ENCODE measurements at places on chromosomes 7 and 10.

GRCh38 chr7:95867309-95867708, 95.0 kb downstream of the DYNC1I1 start:
- DNase-seq: peak; percentile 62

- no peak for DNase-seq
These were observed 36.6 kb downstream of the LOXL4 start for GRCh38 chr10:98231417-98231816.

DNA sequence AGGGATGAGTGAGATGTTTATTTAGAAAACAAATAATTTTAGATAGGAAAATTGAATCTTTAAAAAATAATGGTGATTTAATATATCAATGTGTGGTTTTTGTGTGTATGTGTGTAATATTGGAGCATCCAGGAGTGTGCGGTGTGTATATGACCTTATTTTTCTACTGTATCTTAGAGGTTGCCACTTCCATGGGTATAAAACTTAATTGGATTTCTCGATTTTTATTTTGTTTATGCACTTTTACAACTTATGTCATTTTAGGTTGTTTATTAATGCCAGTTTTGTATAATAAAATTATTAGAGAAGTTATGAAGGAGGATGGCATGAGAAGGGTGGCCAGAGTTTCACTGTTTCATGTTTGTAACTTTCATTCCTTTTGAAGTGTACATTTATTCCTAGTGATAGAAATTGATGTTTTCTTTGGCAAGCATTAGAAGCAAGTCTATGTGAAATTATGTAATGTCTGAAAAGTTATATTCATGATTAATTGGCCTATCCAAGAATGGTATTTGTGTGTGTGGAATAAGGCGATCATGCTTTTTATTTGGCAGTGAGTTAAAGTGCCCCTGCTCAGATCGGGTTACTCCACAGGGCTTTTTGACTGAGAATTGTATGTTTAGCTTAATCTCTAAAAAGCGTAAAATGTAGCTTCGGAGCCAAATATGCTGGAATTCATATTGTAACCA, 110.3 kb downstream of the KAT6B start:
- DNase-seq: no peak

DNA sequence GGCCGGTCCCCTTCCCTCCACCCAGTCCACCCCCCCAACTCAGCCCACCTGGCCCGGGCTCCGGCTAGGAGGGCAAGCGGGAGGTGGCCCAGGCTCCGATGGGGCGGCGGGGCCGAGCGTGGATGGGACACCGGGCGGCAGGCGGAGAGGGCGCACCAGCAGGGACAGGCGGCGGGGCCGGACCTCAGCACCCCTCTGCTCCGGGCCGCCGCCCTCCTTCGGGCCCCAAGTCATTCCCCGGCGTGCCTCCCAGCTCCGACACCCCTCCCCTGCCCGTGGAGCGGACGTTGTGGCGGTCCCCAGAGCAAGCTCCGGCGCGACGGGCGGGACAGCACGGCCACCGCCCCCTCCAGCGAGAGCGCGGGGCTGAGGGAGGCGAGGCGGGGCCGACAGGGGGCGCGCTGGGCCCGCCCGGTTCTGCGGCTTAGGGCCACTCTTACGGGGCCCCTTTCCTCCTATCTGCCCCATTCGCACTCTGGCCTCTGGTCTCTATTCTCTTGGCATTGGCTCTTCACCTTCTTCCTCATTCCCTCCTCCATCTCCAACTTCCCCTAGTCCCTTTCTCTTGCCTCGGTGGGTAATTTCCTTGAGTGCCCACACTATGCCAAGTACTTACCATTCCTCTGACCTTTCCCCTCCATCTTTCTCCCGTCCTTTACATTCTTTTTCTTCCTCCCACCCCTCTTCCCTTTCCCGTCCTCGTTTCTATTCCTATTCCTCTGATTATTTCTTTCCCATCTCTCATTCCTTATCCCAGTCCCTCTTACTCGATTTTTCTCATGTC, 701 bp upstream of the GBX1 start:
- peak; percentile 57 for DNase-seq

DNA sequence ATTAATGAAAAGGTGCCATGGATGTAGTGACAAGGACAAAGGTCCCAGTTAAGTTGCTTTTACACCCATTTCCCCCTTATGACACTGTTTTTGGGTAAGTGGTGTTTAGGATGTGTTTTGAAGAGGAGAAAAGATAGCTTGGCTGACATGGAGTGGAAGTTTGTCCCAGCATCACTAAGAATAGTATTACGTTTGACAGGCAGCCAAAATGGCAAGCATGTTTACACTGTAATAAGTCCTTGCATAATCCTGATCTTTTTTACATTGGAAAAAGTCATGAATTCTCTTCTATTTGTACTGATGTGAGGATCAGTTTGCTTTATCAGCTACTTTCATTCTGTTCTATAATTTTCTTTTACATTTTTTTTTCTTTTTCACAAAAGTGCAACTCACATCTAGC, 137.8 kb downstream of the CHRM2 start:
- DNase-seq: no peak

GRCh38 chr10:96358851-96359540, at the start of gene OPALIN:
OPALIN (minus strand) TSS chr10:96359002; CDS start chr10:96358896, 106 bp downstream.
- no peak for DNase-seq

DNA sequence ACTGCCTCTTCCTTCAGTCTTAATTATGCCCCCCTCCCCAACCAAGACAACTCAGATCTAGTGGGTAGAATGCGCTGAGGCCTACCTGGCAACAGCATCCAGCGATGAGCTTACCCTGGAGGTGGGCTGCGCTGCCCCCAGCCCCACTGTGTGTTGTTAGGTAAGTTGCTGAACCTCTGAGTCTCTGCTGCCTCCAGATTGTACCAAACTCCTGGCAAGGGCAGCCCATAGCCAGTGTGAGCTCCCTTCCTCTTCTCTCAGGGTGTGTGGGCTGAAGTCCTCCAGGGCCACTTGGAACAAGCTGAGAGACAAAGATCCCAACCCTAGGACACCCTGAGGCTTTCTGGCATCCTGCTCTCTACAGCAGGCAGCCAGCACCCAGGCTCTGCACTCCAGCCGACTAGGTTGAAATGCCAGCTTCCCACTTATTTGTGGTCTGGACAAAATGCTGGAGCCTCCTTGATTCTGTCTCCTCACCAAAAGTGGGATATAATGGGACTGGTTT, 135.3 kb downstream of the ARHGAP22 start:
- no peak for DNase-seq

DNA sequence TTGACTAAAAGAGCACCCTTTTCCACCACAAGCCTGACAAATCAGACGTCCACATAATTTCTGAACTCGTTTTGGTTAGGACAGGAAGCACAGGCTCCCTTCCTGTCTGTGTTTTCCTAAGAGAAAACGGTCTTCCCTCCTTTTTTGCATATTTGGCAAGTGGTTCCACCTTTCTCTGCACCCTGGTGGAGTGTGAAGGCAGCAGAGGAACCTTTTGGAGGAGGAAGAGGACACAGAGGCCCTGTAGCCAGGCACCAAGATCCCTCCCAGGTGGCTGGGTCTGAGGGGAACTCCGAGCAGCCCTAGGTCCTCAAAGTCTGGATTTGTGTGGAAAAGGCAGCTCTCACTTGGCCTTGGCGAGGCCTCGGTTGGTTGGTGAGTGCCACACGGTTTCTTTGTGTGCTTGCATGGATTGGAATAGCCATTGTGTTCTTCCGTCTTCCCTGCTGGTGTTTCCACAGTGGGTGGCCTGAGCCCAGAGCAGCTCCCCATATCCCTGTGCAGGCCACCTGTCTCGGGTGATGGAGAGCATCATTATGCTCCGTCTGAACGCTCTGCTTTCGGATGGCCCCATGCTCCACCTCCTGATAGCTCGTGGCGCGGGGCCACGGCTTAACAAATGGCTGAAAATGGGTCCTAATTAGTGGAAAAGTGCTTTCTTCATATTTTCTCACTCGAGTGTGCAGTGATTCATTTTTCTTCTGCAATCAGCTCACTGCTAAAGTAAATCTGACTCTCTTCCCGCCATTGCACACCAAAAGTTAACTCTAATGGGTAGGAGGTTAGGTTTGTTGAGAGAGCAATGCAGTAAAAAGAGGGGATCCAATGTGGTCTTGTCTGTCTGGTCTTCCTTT, 4.2 kb downstream of the IKZF1 start:
- peak; percentile 65 for DNase-seq

GRCh38 chr7:100065452-100066186, 15.9 kb downstream of the ZNF3 start:
- no peak for DNase-seq

- no peak for DNase-seq
These were observed 1.8 kb upstream of the GLI3 start for GRCh38 chr7:42238709-42239366.

DNA sequence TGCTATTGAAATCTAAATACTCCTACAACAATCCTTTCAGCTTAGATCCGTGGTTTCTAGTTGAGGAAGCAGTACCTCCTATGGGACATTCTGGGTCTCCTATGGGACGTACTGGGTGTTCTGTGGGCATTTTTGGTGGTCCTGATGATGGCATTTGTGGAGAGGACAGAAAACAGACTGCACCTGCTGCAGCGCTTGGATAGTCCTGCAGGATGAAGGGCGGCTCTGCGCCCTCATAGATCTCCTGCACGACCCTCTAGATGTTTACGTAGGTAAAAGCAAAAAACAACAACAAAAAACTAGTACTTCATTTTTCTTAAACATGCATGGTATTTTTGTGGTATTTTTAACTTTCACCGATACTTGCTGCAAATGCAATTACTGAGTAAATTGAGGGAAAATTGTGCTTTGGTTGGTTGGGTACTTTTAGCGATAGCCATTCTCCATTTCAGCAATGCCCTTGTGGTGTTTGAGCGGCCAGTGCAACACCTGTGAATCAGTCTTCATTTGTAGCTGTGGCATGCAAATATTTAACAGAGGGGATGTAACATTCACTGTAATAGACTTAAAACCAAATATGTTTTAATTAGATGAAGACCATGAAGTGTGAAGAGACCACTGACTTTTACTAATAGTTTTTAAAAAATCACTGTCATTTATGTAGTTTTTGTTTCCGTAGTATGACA, 461.2 kb downstream of the SDK1 start:
- DNase-seq: no peak

DNA sequence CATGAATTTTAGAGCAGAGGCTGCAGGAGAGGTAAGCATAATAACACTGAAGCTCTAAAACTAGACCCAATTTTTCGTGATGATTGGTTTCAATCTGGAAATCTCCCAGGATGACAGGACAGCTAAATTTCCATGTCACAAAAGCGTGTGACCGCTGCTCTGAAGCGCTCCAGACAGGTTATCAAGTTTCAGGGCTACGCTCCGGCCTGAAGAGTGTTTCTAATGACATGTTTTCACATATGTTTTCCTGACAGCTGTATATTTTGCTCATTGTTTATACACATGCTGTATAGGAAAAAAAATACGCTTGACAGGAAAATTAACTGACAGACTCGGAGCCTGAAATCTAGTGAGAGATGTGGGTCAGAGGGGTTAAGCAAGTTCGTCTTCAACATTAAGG, 219.8 kb upstream of the BMPER start:
- DNase-seq: no peak

DNA sequence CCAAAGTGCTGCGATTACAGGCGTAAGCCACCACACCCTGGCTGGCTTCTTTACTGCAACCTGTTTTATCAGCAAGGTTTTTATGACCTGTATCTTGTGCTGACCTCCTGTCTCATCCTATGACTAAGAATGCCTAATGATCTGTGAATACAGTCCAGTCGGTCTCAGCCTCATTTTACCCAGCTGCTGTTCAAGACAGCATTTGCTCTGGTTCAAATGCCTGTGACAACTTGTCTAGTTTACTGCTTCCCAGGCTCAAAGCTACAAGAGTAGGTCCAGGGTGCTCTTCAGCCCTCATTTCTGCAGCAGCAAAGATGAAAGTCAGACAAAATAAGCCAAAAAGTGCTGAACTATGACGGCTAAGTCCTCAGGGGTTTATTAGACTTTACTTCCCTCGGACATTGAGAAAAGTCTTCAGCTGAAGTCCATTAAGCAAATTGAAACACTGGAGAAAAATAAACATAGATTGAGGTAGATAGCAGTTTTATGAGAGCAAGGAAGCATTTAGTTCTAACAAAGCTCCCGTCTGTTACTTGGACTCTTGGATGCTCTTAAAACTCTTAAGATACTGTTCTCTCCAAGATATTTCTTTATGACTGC, 12.5 kb upstream of the LYZL1 start:
- no peak for DNase-seq

DNA sequence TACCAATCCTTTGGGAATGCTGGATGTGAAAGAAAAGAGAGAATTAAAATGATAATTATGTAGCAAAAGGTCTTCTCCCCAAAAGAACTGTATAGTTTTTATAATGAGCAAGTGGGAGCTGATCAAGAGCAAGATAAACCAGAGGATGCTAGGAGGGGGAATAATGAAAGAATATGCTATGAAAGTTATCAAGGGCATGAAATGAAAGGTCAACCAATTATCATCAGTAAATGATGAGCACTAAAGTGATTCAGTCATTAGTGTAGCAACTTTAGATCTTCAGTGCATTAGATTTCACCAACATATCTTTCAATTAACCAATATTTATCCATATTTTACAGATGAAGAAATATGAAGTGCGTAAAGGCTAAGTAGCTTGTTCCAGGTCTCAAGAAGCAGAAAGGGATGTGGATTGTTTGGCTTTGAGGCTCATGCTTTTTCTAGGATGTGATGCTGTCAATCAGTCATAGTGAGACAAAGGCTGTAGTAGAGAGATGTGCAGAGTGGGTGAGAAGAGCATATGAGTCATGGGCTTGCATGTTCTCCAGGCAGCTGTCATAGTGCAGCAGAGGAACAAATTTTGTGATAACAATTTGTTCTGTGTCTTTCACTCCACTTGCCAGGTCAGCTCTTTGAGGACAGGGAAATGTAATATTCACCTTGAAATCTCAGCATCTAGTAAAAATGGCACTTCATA, 5.7 kb upstream of the OR2F2 start:
- DNase-seq: no peak

DNA sequence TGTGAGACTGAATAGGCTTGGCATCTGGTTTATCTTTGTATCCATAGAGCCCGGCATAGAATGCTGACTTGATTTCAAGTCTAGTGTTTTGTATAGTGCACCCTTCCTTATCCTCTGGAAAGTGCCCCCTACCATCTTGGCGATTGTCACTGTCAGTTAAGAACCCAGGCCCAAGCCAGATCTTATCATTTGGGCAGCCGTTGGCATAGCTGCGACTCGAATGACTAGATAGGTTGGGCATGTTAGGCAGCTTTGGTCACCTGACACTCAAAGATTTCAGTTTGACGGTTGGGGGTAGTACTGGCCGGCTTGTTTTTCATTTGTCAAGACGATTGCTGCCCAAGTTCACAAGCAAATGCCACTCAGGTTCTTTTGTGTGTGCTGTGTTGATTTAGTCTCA, 6.6 kb downstream of the NIPSNAP2 start:
- DNase-seq: no peak

GRCh38 chr7:96739609-96740008, 30.0 kb upstream of the SEM1 start:
- no peak for DNase-seq

DNA sequence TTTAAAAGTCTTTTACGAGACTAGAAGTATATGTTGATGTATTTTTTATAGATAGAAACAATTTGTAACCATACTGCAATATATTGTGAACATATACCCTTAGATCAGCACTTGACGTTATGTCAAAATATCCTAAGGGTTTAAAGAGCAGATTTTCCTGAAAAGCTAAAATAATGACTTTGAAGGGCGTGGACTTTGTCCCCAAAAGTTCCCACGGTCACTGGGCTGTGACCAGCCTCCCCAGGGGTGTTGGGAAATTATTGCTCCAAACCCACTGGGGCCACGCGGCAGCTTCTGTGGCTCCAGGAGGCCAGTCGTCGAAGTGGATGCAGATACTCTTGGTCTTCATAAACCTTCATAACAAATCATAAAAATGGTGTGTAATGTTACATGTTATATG, 29.9 kb downstream of the DNAJB6 start:
- DNase-seq: no peak

GRCh38 chr10:43044448-43044921, 32.4 kb upstream of the RET start:
- DNase-seq: no peak

- DNase-seq: peak; percentile 78
These were observed 218.6 kb downstream of the THSD7A start for GRCh38 chr7:11613292-11613930.

Data from GM06990 (cell line).